ENCODE measurements at places on chromosomes 2 and 18.

- no peak for DNase-seq
Measured at GRCh38 chr2:113180131-113180946, 6.6 kb downstream of the PSD4 start.

- DNase-seq, result no peak
Measured at GRCh38 chr2:173151671-173152401, 76.2 kb downstream of the MAP3K20 start.

DNA sequence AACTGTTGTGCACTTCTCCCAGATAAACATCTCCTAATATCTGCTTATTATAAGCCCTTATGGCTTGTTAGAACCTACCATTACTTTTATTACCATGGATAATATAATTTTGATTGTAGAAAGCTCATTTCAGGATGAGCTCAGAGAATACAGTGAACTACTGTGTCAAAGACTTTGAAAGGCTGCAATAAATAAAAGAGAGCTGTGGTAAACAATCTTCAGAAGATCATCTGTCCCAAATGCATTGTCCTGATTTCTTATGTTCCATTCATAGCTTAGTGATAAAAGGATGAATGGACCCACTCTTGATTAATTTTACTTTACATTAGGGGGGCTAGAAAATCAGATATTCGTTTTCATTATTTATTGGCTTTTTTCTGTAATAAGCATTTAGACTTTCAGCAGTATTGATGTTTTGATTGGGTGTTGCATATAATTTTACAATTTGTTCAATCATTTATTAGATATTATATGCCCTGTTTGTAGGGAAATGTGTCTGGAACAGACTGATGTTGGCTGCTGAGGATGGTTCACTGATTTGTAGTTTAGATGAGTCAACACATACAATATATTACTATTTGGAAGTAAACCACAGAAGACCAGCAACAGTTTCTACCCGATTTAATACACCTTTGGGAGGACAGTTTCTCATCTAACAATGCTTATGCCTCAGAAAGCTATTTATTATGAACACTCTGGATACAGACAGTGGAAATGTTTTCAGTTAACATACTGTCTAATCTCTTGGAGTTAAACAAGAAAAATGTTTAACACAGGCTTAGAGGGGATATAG is 147.2 kb downstream of the TMEFF2 start:
- DNase-seq, result no peak

- no peak for DNase-seq
Measured at GRCh38 chr2:168782271-168782670, 20.2 kb upstream of the NOSTRIN start.

GRCh38 chr2:29918941-29919340 is 2.4 kb downstream of the ALK start:
- no peak for DNase-seq

- no peak for DNase-seq
Measured at GRCh38 chr2:175363699-175364098, 182.2 kb upstream of the ATP5MC3 start.

DNA sequence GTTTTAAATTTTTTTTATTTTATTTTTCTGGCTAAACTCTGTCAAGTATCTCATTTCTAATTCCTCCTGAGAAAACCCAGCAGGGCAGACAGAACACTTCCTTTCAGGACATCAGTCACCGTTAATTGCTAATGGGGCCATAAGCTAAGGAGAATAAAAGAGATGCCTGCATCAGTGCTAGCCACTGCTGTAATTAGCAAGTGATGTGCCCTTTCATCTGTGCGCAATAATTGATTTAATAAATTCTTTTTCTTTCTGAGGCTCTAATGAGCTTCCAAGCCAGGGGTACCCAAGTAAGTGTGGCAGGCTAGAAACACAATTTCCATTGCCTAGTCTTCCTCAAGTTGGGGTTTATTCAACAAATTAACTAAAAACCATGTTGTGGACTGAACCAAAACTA is 65.5 kb downstream of the SLC9A4 start:
- no peak for DNase-seq

GRCh38 chr2:121825003-121825950 is 69.8 kb downstream of the TSN start:
- DNase-seq, result no peak

DNA sequence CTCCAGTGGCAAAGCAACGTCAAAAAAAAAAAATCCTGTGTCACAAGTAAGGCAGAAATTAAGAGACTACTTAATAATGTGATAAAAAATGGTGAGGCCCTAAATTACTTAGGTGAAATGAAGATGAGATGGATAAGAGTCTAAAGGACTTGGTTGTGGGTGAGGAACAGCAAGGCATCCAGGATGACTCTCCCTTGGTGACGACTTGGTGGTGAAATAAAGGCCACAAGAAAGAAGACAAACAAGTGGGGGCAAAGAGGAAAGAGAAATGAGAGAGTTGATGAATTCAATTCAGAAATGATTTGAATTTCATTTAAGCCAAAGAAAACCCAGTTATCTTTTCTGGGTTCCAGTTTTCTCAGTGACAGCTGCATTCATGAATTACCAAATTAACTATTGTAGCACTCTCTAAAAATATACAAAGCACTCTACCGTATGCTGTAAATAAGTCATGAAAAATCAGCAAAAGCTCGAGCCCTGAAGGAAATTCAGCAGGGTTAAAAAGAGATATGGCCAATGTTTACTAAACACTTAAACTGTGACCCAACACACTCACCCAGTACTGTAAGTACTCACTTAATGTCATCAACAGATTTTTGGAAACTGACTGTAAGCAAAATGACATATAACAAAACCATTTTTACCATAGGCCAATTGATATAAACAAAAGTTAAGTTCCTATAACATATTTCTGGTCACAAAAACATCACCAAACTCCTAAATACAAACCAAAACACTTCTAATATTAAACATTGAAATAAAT is 1.4 kb downstream of the METTL8 start:
- DNase-seq, result no peak

- no peak for DNase-seq
Measured at GRCh38 chr2:53820711-53821110, 33.9 kb downstream of the ERLEC1 start.

DNA sequence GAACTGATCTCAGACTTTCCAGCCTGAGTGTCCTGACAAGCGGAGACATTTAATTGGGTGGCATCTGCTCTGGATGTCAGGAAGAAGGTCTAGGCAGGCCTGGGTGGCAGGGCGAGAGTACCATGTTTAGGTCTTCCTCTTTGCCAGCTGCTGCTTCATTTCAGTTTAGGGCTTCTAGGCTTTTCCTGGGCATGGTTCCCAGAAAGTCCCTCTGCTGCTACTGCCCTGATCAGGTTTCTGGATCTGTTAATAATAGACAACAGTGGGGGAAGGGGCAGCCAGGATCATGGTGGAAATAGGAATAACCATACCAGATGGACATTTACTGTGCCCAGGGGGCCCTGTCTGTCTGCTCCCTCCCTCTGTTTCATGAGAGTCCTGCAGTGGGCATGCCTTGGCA is 2.3 kb upstream of the PLCD4 start:
- no peak for DNase-seq

DNA sequence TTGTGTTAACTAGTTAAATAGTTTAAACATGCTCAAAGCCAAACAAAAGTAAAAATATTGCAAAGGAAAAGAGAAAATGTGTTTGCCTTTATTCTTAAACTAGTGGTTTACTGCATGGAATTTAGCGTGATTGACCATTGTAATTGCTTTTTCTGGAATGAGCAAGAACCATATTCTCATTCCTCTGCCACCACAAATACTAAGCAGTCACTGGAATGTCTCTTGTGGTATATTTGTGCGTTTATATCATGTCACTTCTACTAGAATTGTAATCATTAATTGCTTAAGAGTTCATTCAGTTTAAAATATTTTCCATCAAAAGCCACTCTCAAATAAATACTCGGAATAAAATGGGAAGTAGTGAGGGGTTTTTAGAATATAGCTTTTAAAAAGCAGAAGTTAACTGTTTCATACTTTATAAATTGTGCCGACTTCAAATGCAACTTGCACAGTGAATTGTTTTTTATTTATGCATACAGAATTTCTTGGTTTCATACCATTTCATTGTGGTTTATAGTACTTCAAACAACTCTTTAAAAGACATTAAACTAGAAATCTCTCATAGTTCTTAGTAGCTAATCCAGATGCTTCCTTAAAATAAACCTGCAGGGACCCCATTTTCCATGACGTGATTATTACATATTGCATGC is 288.1 kb downstream of the EPHA4 start:
- DNase-seq, result no peak

- no peak for DNase-seq
Measured at GRCh38 chr18:50454387-50454988, 79.6 kb downstream of the SKA1 start.

Measured in GM12892 (cell line).